ENCODE measurements at places on chromosomes 7 and 10.

- no peak for DNase-seq
Observed at GRCh38 chr7:96135241-96135640, 186.7 kb downstream of the SLC25A13 start.

DNA sequence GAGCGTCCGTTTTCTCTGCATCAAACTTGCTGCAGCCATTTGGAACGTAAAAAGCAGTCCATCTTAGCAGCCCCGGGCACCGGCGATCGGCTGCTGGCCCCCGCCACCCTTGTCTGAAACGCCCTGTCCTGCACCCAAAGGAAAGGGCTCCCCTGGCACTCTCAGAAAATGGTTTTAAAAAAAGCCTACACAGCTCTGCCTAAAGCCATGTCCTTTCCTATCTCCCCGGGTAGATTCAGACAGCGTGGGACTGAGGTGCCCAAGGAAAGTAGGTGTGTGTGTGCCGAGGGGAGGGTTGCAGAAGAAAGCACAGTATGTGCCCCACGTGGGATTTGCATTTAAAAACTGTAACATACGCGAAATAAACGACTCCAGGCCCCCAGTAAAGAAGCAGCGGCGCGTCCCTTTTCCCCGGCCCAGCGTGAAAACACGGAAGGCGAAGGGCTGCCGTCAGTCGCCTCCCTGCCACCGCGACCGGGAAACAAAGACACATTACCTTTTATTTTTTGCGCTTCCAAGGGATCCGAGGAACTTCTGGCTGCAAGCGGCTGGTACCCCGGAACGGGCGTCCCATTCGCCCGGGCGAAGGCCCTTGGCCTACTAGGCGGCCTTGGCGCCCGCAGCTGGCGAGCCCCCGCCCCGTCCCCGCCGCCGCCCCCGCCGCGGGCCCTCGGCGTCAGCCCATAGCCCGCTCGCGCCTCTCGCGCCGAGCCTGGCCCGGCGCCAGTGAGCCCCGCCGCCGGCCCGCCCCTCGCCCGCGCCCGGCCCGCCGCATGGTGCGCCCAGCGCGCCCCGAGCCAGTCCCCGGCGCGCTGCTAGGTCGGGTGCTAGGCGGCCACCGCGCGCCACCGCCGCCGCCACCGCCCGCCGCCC is 304.6 kb downstream of the PRPF18 start:
- no peak for DNase-seq

DNA sequence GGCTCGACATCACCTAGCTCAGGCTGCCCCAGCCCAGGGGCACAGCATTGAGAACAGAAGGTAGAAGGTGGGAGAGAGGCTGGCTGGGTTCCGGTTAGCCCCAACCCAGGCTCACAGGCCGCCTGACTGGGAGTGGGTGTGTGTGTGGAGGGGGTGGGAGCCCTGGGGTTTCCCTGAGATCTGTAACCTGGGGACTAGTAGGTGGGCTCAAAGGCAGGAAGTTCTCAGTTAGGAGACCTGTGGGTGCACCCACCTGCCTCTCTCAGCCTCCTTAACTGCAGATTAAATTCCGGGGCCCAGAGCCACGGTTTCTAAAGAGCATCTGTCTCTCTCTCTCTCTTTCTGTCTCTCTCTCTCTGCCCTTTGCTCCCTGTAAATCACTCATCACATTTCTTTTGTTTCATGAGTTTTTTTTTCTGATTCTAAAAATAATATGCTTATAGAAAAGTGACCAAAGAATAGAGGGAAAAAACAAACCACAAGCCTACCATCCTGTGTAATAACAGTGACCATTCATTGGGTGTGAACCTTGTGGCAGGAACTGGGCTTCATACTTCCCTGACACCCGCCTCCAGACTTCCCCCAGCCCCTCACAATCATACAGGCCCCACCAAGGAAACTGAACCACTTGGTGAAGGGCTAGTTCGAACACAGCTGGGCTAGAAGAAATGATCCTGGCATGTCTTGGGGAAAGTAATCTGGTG is 83.4 kb upstream of the SMNDC1 start:
- no peak for DNase-seq

GRCh38 chr7:152313831-152314604 is 121.8 kb downstream of the KMT2C start:
- DNase-seq: no peak

GRCh38 chr7:18610331-18610948 is 114.9 kb downstream of the HDAC9 start:
- peak; percentile 42 for DNase-seq

- DNase-seq: no peak
Observed at GRCh38 chr7:2272031-2272430, 30.0 kb downstream of the NUDT1 start.

DNA sequence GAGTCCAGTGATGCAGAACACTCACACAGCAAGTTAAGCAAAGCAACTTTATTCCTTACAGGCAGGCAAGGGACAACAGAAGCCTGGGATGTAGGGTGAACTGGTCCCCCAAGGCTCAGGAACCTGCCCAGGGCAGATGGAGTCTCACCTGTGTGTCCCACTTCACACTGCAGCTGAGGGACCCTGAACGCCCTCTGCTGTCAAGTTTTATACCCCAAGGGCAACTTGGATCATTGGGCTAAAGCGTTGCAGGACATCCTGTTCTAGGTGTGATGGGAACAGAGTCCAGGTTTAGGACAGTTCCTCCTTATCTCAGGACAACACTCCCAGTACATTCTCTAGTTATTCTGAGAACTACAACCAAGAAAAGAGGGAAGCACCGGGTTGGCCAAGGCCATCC is 49.5 kb upstream of the ZNF746 start:
- no peak for DNase-seq

DNA sequence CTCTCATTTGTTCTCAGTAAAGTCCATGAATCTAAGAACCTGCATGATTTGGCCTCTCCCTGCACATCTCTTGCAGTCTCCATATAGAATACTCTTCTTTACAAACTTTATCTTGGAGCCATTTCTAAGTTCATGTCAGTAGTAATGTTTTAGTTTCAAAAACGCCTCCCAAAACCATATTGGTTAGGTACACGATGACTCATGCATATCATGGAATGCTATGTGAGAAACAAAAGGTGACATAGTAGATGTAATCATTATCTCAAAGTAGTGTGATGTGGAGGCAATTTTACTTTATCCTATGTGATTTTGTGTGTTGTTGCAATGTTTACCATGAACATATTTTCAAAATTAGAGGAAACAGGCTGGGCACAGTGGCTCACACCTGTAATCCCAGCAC is 520.7 kb downstream of the KCNMA1 start:
- no peak for DNase-seq

- DNase-seq: no peak
Observed at GRCh38 chr7:17411922-17412321, 113.5 kb downstream of the AHR start.

DNA sequence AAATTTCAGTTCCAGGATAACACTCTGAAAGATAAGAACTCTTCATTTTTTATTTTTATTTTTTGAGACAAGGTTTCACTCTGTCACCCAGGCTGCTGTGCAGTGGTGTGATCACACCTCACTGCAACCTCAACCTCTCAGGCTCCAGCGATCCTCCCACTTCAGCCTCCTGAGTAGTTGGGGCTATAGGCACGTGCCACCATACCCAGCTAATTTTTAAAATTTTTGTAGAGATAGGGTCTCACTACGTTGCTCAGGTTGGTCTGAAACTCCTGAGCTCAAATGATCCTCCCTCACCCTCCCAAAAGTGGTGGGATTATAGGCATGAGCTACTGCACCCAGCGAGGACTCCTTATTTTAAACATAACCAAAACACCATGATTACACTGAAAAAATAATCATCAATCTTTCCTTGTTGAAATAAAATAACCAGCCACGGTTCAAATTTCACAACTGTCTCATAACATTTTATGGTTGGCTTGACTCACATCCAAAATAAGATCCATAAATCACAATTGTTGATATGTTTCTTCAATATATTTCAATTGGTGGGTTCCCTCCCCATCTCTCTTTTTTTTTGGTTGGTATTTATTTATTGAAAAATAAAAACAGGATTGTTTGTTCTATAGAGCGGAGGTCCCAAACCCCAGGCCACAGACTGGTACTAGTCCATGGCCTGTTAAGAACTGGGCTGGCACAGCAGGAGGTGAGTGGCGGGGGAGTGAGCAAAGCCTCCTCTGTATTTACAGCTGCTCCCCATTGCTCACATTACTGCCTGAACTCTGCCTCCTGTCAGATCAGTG is 60.1 kb upstream of the FAM171A1 start:
- no peak for DNase-seq

DNA sequence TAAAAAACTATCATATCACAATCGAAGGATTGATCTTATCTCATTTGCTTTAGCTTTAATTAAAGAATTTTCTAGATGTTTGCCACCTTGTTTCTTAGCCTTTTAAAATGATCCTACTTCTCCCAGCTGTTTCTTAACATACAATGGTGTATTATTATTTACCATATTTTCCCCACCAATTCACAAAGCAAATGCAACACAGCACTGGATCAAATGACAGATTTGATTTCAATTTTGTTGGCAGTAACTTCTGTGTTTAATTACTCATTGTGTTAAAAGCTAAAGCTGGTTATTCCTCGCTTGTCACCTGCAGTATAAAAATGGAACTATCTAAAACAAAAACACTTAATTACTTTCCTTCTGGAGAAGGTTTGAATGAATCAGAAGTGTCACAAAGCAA is 19.6 kb downstream of the SVIL start:
- no peak for DNase-seq

- DNase-seq: no peak
Observed at GRCh38 chr10:114334301-114334700, 70.0 kb downstream of the AFAP1L2 start.

GRCh38 chr7:120996333-120996987 is 7.9 kb downstream of the CPED1 start:
- DNase-seq: no peak

- no peak for DNase-seq
Observed at GRCh38 chr7:130901209-130901783, 167.3 kb upstream of the KLF14 start.

- DNase-seq: no peak
Observed at GRCh38 chr10:70930263-70931000, 42.1 kb upstream of the PCBD1 start.

- no peak for DNase-seq
Observed at GRCh38 chr7:129739427-129739826, 127.9 kb downstream of the NRF1 start.

DNA sequence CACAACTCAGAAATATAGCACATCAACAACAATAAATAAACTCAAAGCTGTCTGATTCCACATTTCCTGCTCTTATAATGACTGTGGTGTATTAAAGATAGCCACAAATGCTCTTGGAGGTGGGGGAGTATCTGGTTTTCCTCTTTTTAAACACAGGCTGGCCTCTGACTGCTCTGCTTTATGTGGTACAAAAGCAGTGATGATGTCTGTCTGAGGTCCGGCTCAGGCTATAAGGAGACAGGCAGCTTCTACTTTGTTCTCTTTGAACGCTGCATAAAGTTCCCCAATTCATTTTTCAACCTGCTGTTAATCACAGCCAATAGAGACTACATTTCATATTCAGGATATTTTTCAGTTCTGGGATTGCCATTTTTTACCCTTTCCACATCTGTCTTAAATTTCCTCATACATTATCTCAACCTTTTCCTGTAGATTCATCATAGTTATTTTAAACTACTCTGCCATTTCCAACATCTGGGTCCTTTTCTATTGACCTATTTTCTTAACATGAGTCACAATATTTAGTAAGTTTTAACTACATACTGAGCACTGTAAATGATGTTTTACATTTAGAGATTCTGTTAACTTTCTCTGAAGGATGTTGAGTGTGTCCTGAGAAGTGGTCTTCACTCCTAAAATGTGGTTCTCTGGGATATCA is 64.9 kb downstream of the CRPPA start:
- DNase-seq: no peak

DNA sequence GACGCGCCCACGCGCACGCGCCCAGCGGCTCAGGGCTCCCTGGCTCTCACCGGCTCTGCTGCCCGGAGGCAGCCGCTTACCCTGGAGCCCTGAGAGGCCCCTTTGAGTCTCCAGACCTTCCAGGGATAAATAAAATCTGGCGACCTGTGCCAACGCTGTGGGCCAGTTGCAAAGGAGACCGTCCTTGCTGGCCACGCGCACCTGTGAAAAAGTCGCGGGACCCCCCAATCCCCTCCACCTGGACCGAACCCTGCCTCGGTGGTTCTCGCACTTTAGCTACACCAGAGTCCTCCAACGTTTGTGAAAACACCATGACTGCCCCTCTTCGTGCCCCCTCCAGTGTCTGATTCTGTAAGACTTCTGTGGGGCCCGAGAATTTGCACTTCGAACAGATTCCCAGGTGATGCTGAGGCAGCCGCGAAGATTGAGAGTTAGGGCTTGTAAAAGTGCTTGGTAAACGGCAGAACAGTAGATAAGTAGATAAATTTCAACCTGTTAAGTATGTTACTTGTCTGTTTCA is 102.4 kb upstream of the SVIL start:
- peak; percentile 53 for DNase-seq

- DNase-seq: no peak
Observed at GRCh38 chr7:141361479-141361878, 189.7 kb upstream of the AGK start.

- DNase-seq: no peak
Observed at GRCh38 chr7:84238596-84238995, 44.0 kb upstream of the SEMA3A start.

DNA sequence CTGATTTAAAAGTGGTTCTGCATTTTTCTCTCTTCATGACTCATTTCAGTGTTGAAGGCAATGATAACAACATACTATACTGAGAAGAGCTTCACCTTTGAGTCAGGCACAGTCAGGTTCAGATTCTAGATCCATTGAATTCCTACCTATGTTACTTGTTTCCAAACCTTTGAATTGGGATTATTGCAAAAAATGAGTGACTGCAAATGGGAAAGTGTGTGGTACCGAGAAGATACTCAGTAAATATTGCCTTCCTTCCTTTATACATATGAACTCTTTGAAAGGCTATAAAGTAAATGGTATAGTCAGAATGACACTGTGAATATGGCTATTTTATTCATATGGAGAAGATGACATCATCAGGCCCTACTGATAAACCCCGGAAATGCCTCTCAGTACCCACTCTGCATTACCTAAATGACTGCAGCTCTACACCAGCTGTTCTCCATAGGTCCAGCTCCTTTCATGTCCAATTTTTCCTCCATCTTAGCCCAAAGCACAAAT is 66.7 kb upstream of the FGL2 start:
- DNase-seq: no peak

GRCh38 chr7:8014399-8014798 is 45.8 kb downstream of the GLCCI1 start:
- DNase-seq: no peak

DNA sequence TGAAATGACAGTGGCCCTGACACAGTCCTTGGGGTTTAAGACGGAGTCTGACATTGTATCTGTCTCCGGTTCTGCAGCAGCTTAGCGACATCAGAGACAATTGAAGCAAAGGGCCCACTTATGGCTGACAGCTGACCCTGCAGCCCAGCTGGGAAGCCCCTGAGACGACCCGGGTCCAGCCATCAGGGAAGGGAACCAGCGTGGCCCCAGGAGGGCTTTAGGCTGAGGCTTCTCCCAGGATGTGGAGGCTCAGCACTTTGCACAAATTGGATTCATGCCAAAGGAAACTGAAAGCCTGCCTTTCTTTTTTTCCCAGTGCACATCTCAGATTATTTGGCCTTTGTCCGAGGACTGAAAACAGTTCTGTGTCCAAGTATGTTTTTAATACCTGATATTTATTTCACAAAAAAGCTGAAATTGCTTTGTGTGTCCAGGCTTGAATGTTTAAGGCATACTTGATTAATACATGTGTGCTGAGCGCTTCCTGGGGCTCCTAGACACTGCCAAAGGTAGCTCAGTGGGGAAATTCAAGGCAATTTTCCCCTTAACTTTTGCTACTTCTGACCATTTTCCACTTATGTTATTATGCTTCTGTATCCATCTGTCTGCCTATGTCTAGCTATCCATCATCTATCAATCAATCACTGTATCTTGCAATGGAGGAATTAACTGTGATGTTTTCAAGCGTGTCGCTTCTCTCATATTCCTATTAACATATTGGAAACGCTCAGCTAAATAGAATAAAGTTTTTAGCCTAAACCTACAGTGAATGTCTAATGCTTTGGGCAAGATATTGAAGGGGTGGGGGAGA is 34.8 kb downstream of the KLF6 start:
- no peak for DNase-seq
